GM06990 (cell line): ENCODE measurements at places on chromosomes 2 and 18.

- DNase-seq: peak; percentile 79
Measured at GRCh38 chr2:54099829-54100585, 15.4 kb upstream of the ACYP2 start.

DNA sequence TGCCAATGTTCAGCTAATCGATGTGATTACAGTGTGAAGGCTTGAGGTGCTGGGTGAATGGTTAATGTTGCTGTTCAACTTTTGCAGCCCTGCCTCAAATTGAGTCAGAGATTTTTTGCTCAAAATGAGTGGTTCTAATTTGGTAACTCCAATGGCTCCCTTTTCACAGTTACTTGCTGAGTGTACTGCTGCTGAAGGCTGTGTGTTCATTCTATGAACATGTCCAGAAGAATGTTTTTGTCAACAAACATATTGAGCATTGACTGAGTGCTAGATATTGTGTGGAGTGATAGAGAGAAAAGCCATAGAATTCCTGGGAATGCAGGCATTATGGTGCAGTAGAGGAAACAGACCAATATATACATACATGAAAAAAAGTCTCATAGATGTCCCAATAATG is 39.0 kb upstream of the TCF4 start:
- DNase-seq: no peak

GRCh38 chr2:189018631-189019030 is 44.5 kb downstream of the COL3A1 start:
- DNase-seq: no peak

- DNase-seq: peak; percentile 48
Measured at GRCh38 chr2:149040451-149040850, 2.0 kb downstream of the LYPD6B start.
